ENCODE measurements at places on chromosomes 11 and 22. TPM values are rescaled to one million over a fixed set of nuclear protein-coding genes. Genes with fewer than 3 reads are reported as not detected.

The ZNRF3 gene
- total RNA-seq: 0.58 TPM

The NAALAD2 gene
- total RNA-seq: not detected

The PARVG gene
- total RNA-seq: 123 TPM

The ASPHD2 gene
- total RNA-seq: 11.8 TPM

The TCN2 gene
- 1.7 TPM for total RNA-seq

The PLAAT5 gene
- not detected for total RNA-seq

The SGSM1 gene
- total RNA-seq: 0.35 TPM

The MUC6 gene
- not detected for total RNA-seq

The DMC1 gene
- total RNA-seq: 12.6 TPM

The TMA7B gene
- 4.3 TPM for total RNA-seq

GRCh38 chr11:117914991-117915618, 14.1 kb downstream of the TMPRSS13 start:
- no peak for DNase-seq

- DNase-seq: no peak
These were observed 15.9 kb upstream of the NFRKB start for GRCh38 chr11:129911298-129911697.

GRCh38 chr11:75518771-75519653, 6.7 kb downstream of the GDPD5 start:
- DNase-seq: no peak

- no peak for DNase-seq
These were observed 78.7 kb downstream of the PHF21B start for GRCh38 chr22:44931077-44931540.

GRCh38 chr22:48536541-48537342, 1290.9 kb downstream of the BRD1 start:
- DNase-seq: no peak

GRCh38 chr11:123384116-123384515, 46.0 kb upstream of the GRAMD1B start:
- DNase-seq: no peak

DNA sequence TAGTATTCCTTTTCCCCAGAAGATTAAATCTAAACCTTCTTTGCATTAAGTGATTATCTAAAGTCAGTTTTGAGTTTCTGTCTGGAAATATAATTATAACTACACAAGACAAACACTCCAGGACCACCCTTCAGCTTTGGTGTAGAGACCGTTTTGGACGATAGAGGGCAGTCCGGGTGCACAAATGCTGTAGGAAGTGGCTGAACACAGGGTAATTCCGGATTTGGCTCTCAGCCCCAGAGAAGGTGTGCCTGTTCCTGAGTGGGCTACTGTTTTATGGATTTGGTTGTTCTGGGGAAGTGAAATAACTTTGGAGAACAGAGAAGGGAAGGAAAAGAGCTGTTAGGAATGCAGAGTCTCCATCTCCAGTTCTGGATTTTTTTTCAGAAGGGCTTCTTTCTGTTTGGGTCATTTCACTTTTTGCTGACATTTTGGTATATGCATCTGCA, 14.8 kb downstream of the EXT2 start:
- DNase-seq: peak; percentile 61

DNA sequence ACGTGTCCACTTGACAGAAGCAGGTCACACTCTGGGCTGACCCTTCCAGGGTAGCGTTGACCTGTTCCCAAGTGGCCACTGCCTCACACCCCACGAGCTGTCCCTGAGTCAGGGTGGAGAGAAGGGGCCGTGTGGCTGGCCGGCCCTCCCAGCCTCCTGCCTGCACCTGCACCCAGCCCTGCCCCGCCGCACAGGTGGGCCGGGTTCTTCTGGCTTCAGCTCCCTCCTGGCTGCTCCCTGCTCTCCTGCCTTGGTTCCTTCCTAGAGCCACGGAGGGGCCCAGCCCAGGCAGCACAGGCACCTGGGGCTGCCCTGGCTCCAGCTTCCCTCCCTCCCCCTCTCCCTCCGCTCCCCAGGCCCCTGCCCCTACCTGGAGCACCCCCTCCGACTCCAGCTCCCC, 42.3 kb downstream of the MOB2 start:
- DNase-seq: no peak

DNA sequence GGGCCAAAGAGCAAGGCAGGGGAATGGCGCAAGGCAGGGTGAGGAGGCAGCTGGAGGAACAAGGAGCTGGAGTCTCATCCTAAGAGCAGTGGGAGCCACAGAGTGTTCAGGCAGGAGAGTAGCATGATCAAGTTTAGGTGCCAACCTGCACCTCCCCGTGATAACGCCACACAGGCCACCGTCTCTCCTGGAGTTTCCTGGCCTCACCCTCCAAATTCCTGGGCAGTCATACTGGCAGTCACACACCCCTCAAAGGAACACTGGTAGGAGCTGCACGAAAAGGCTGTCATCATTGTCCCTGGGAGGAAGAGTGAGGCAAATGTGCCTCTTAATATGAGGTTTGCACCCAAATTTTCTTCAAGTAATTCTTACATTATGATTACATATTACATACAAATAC, 36.3 kb upstream of the RTL6 start:
- no peak for DNase-seq

DNA sequence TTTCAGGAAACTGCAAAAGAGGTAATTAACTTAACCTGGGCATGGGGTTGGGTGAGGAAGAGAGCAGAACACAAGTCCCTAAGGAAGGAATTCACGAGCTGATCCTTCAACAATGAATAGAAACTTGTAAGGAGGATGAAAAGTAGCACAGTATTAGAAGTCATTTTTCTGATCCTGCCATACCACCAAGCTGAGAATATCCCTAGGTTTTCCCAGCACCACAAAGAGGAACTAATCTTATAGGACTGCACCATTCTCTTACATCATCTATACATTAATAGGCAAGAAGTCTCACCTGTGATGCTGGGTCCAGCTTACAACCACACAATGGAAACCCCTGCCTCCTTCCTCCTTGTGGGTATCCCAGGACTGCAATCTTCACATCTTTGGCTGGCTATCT, at the start of gene OR52I1:
TSS of gene OR52I1 (plus strand) at position 301 of the 400 bp plus-strand sequence. CDS start at position 301, 0 bp downstream.
- DNase-seq: no peak

DNA sequence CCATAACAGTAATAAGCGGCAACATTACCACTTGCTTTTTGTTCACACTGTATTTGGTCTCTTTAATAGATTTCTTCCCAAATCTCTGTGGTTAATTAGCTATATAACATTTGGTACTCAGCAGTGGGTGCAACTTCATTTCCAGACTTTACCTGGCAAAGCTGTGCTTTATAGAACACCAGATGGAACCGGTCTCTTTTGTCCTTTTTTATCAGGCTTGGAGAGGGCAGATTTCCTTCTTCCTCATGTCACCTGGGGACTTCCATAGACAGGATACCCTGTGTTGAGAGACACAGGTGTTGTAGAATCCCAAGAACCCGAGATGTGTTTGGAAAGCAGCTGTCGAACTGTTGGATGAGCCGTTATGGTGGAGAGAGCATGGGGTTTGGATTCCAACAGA, 393.7 kb downstream of the NTM start:
- no peak for DNase-seq

DNA sequence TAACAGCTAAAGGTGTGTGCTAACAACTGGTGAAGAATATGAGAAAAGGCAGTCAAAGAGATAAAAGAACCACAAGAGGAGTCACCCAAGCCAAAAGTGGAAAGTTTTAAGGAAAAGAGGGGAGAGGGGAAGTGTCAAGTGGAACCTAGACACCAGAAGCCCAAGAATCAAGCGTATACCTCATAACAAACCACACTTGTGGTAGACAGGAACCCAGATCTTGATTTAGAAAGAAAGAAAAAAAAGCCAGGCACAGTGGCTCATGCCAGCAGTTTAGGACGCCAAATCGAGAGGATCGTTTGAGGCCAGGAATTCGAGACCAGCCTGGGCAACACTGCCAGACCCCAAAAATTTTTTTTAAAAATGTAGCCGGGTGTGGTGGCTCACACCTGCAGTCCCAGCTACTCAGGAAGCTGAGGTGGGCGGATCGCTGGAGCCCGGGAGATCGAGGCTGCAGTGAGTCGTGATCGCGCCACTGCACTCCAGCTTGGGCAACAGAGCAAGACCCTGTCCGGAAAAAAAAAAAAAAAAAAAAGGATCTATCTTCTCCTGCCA, 877 bp downstream of the SLC25A17 start:
- DNase-seq: no peak

DNA sequence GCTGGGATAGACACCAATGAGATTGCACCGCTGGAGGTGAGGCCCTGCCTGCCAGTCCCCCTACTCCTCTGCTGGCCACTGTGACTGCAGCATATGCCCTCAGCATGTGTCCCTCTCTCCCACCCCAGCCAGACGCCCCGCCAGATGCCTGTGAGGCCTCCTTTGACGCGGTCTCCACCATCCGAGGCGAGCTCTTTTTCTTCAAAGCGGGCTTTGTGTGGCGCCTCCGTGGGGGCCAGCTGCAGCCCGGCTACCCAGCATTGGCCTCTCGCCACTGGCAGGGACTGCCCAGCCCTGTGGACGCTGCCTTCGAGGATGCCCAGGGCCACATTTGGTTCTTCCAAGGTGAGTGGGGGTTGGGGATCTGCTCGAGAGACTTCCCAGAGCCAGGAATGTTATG, 5.7 kb upstream of the SMARCB1 start:
- no peak for DNase-seq

GRCh38 chr11:115848080-115848479, 343.9 kb upstream of the CADM1 start:
- no peak for DNase-seq

- no peak for DNase-seq
These were observed 5.3 kb upstream of the CD44 start for GRCh38 chr11:35133656-35134055.

GRCh38 chr22:39923696-39924095, 22.8 kb downstream of the GRAP2 start:
- no peak for DNase-seq

DNA sequence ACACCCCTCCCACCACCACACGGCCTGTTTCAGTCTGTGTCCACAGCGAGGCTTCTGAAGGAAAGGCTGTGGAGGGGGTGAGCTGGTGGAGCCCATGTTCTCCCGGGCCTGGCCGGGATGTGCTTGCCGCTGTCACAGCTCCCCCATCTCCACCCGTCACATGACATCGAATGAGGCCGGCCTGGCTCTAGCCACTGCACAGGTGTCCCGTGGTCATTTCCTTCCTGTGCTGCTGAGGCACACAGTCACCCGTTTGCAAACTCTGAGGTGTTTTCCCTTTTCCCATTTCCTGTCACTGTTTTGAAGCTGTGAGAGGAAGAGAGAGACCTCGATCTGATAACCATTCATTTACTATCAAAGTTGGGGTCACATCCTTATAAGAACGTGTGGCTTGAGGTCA, 55.7 kb upstream of the CLDN5 start:
- DNase-seq: peak; percentile 50

GRCh38 chr11:39960206-39960605, 1499.2 kb downstream of the LRRC4C start:
- no peak for DNase-seq

- no peak for DNase-seq
These were observed 7.3 kb upstream of the PDE2A start for GRCh38 chr11:72681226-72682153.

DNA sequence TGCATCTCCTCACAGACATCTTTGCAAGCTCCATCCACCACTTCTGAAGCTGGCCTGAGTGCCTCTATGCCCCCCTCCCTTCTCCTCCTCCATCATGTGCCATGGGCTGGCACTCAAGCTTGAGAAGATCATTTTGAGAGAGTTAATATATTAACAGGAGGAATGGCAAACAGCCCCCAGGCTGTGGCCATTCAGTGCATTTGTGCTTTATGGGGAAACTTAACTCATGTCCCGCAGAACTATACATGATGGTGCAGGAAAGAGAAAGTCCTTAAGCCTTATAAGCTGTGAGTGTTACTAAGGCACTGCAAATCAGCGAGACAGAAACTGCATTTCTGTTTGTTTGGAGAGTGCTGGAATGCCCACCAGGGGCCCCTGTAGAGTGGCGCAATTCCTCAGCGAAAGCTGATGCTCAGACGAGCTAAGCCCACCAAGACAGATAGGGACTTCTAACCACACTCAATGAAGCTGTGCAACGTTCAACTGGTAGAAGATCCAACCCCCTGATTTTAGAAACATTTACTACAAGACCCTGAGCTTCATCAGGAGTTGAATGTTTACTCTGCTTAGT, 26.8 kb upstream of the PHLDA2 start:
- DNase-seq: no peak

DNA sequence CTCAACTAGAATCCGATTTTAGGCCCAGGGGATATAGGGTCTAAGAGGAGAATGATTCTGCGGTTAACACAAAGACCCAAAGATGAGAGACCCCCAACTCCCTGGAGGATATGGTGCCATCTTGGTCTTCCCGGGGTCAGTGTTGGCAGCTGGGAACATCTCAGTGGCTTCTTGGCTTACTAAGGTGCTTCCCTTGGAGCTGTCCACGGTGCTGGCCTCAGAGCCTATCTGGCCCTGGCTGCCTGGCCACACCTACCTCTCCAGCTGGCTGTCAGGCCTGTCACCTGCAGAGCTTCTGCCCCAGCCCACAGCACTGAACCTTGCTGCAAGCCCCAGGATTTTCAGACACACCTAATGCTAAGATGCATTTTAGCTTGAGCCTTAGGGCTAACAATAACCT, 70.7 kb upstream of the THY1 start:
- DNase-seq: peak; percentile 26

DNA sequence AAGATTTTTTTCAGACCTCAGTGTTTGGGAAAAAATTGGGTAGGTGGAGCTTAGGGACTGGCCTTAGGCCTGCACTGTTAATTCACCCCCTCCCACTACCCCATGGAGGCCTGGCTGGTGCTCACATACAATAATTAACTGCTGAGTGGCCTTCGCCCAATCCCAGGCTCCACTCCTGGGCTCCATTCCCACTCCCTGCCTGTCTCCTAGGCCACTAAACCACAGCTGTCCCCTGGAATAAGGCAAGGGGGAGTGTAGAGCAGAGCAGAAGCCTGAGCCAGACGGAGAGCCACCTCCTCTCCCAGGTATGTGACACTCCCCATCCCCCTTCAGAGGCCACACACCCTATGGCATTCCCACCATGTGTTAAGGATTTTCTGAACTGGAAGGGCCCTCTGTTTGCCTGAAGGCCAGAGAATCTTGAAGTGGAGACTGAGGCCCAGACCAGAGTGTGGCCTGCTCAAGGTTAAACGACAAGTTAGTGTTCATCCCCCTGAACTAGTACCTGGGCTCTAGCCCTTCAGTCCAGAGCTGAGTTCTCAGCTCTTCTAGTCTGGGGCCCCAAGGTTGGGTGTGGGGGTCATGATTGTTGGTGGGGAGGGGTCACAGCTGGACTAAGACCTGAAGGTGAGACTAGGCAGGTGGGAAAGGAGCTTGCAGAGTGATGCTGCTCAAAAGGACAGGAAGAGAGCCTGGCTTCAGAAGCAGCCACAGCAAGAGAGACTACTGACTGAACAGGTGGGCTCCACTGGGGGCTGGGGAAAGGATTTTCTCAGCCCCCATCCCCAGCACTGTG, 2.3 kb upstream of the FOLR1 start:
- DNase-seq: no peak

GRCh38 chr11:27444801-27445215, 27.8 kb downstream of the LGR4 start:
- DNase-seq: no peak

- DNase-seq: peak; percentile 16
These were observed 1.0 kb downstream of the CUL5 start for GRCh38 chr11:108009497-108010370.

- DNase-seq: no peak
These were observed 10.4 kb upstream of the CELSR1 start for GRCh38 chr22:46547883-46548244.

GRCh38 chr11:104152941-104153505, 10.9 kb downstream of the PDGFD start:
- no peak for DNase-seq

GRCh38 chr11:45336136-45336535, 50.0 kb upstream of the SYT13 start:
- no peak for DNase-seq

Measured in activated CD4-positive, alpha-beta memory T cell treated with anti-CD3 and anti-CD28 coated beads, Interleukin-2, amount 10 ng/mL, durations not matched to agents 7 days and 5 days (primary cell).